ENCODE measurements at places on chromosomes 3 and 15.
A peak's percentile ranks its signal among the peaks of the same experiment; 100 is the strongest.

- DNase-seq, result no peak
These were observed 65.3 kb downstream of the LRTM1 start for GRCh38 chr3:54862526-54862925.

DNA sequence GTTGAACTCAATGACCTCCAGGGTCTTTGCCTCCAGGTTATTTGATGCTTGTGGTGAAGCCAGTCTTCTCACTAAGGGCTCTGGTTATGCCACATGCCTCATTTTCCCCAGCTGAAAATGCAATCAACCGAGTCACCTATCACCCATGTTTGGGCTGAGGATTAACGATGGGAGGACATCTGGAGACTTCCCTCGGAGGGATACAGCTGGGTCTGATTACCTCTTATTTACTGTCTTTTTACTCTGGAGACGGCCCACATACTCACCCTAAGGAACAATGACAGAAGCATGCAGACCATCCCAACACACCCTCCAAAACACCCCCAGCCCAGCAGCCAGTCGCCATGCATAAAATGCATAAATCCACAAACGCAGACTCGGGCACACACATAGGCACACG, 187.4 kb downstream of the OPA1 start:
- DNase-seq, result no peak

- no peak for DNase-seq
These were observed 371.4 kb downstream of the ROBO2 start for GRCh38 chr3:77411334-77411733.

- no peak for DNase-seq
These were observed 52.8 kb upstream of the CCNB2 start for GRCh38 chr15:59051873-59052861.

- no peak for DNase-seq
These were observed 3.2 kb downstream of the MAP2K1 start for GRCh38 chr15:66389859-66390381.

- no peak for DNase-seq
These were observed 76.4 kb downstream of the SPSB4 start for GRCh38 chr3:141127344-141128125.

GRCh38 chr15:66094331-66094730, 159.2 kb downstream of the MEGF11 start:
- DNase-seq, result no peak

DNA sequence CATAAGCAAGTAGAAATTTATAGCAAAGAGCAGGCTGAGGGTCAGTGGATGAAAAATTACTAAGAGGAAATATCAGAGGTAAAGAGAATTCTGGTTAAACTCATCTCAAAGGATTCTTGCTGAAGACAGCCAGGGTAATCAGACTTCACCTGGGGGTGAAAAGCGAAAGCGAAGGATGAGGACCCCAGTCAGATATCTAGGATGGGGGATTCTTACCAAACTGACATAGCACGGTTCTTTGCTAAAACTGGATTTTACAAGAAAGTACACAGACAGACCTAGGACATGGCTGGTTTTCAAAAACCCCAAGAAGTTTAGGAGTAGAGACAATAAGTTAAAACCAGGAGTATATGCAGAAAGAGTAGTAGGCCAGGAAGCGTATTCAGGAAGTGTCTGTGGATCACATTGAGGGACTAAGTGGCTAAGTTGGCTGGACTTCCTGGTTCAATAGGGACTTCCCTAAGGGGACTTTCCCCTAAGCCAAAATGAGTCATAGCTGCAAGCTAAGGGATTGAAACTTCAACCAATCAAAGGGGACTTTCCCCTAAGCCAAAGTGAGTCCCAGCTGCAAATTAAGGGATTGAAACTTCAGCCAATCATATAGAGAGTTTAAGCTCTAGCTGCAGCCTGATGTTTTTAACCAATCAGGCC, 2.4 kb upstream of the CFAP91 start:
- DNase-seq, result peak; percentile 30

DNA sequence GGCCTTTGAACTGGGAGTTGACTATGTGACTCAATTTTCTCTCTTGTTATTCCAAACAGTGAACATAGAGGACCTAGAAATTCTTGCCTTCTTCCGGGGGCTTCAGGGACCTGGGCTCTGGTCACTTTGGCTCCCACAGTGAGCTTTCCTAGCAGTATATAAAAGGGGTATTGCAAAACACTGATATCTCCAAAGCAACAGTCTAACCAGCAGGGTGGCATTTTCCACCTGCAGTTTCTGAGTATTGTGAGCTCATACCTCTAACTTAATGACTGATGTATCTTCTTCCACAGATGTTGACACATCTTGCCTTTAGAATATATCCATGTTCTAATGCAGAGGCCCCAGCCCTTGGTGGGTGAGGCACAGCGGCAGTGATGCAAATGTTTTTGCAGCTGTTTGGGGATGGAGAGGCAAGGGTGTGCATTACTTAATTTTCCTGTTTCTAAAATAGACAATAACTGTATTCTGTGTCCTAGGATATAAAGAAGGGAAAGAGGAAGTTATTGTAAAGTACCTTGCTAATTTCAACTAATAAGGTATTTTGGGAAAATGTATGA, 45.7 kb upstream of the ADGRG7 start:
- no peak for DNase-seq

DNA sequence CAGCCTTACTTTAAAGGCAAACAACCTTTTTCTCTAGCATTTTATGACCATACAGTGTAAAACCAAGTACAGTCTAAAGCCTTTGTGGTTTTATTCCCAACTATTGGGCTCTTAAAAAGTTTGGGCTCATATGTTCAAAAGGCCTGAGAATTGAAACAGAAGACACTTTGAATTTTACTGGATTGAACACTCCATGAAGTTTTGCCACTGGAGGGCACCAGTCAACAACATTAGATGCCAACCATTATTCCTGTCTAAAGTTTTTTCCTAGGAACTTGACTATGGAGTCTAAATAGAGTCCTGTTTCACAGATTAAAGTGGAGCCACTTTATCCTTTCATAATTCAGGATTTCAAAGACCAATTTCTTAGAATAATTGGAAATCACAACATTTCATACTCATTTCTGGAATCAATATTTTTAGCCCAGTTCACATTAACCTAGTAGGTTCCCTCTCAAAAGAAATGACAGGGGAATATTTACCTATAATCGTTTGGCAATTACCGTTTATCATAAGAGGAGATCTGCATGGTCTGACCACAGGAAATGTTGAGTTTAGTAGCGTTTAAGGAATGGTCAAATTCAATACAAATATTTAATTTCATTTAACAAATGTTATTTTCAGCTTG, 244.1 kb upstream of the PDZRN3 start:
- no peak for DNase-seq

GRCh38 chr15:47974724-47975123, 146.1 kb upstream of the SLC24A5 start:
- DNase-seq, result no peak

- DNase-seq, result no peak
These were observed 174.7 kb downstream of the CD47 start for GRCh38 chr3:107916171-107916570.

- no peak for DNase-seq
These were observed 35.3 kb downstream of the STARD5 start for GRCh38 chr15:81288616-81289015.

- DNase-seq, result no peak
These were observed 16.1 kb upstream of the RTP3 start for GRCh38 chr3:46481636-46482035.

GRCh38 chr15:71532994-71533393, 277.4 kb upstream of the NR2E3 start:
- peak; percentile 6 for DNase-seq

GRCh38 chr3:107117922-107118536, 259.2 kb upstream of the CCDC54 start:
- peak; percentile 39 for DNase-seq

DNA sequence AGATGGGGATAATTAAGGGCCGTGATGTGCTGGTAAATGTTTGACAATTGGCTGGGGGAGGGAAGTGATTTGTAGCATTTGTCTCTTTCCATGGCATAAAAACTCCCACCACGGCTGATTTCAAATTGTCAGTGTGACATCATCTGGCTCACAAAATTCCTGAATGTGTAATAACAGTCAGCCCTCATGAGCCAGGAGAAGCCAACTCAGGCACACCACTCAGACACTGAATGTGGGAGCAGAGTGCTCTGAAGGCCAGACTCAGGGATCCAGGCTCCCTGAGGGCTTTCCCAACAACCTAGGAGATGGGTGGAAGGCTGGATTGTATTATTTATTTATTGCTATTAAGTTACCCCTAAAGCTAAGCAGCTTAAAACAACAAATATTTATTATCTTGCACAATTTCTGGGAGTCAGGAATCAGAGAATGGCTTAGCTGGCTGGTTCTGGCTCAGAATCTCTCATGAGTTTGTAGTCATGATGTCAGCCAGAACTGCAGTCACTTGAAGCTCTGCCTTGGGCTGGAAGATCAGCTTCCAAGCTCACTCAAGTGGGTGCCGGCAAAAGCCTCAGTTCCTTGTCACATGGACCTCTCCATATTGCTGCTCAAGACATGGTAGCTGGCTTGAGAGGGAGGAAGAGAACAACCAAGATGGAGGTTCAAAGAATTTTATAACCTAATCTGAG, 6.5 kb upstream of the CPEB1 start:
- DNase-seq, result no peak

- no peak for DNase-seq
These were observed 38.0 kb upstream of the CBLB start for GRCh38 chr3:105906836-105907235.

GRCh38 chr3:29639578-29640290, 358.9 kb downstream of the RBMS3 start:
- DNase-seq, result no peak

GRCh38 chr15:31049111-31049510, 52.4 kb downstream of the TRPM1 start:
- DNase-seq, result no peak

DNA sequence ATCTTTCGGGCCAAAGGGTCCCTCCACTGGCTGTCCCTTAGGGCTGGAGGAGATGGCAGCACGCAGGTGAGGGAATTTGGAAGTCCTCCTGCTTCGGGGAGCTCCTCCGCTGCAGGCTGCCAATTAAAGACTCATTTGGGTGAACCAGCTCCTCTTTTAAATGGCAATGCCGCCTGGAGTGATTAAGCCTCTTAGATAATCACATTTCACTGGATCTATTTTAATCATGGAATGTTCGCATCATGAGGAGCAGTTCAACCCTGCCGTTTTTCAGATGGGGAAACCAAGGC, 117.9 kb downstream of the LIPC start:
- DNase-seq, result no peak

DNA sequence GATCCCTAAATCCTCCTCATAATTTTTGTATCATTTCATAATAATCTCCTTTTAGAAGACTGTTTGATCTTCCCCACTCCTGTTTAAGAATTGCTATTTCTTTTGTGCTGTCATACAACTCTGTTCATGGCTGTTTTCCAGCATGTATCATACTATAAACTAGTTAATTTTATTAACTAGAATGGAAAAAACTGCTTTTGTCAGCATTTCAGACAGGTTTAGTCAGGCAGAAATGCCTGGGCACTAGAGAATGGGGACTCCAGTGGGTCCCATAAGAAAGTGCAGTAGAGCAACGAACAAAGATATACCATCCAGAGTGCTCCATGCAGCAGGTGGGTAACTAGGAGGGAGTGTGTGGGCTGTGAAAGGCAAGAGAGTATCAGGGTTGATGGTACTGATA, 523.9 kb downstream of the PLOD2 start:
- no peak for DNase-seq

DNA sequence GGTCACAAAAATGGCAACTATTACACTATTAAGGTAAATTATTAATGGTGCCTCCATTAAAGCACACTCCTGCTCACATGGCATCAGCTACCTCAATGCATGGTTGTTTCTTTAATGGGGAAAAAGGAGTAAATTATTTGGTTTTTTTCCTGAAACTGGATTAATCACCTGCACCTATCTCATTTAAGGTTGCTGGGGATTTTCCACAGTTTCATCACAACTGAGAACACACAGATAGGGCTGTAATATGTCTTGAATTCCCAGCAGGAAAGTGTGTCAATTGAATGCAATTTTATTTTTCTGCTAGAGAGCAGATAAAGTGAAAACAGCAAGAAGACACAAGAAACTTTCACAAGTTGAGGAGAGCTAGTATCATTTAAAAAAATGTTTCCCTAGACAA, 36.4 kb downstream of the RFTN1 start:
- DNase-seq, result no peak

GRCh38 chr3:62057339-62058047, 315.9 kb downstream of the FEZF2 start:
- DNase-seq, result no peak

DNA sequence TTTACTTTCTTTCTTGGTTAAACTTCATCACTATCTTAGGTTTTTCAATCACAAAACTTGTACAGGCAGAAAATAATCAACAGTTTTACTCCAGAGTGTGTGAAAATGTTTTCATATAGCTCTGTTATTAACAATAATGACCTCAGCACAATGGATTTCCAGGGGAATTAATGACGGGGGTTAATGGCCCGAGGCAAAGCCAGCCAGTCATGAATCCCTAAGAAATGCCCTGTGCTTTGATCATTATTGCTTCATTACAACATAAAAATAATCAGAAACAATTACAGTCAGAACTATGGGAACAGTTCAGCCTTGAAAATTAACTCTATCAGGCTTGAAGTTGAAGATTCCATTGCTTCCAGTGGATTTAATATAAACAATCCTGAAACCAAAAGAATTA, 875.4 kb downstream of the ROBO2 start:
- no peak for DNase-seq

DNA sequence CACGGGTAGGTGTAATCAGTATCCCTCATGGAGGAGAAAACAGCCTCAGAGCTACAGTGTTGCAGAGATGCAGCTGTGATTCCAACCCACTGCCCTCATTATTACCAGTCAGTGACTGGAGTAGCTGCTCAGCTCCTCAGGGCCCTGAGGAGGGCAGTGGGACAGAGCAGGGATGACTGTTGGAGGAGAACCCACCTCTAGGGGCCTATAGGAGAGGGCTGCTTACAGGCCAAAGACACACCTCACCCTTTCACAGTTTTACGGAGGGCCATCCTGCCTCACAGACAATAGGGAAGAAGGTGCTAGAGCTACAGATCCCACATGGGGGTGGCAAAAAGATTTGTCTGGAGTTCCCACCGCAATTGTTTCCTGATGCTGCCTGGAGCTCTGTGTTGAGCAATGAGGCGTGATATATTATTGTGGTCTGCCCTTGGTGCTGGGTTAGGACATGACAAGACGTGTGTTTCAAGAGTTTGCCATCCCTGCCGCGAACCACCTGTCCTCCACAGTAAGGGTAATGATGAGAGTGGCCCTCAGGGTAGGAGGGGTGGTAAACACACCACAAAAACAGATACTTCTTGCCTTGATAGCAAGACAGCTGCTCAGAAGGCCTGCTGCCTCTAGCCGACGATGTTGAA, 140.5 kb upstream of the TPM1 start:
- no peak for DNase-seq

GRCh38 chr3:14726441-14726780, 51.5 kb downstream of the C3orf20 start:
- DNase-seq, result no peak

Measured in activated CD4-positive, alpha-beta T cell treated with anti-CD3 and anti-CD28 coated beads for 36 hours (primary cell).